ENCODE measurements at places on chromosomes 12 and 14. TPM values are rescaled to one million over a fixed set of nuclear protein-coding genes. Genes with fewer than 3 reads are reported as not detected.
A peak's percentile ranks its signal among the peaks of the same experiment; 100 is the strongest.

DNA sequence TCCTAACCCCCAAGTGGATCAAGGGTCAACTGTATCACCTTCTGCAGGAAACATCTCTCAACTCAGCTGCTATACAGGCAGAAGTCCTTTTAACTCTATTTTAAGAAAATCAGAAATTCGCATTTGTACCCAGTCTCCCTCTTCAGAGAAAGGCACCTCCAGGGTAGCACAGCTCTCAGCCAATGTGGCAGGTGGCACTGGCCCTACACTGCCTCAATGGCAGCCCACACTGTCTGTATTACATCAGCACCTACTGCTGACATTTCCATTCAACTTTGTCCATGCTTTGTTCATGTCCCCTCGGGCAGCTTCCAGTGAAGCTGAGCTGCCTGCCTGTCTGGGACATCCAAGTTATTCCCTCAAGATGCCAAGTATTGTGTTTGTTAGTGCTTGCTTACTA lies 8.8 kb downstream of the SPTSSA start:
- H3K4me3 ChIP-seq: no peak overlapping the region
- H3K27me3 ChIP-seq: no peaks in the 10 kb centered on the region
- DNase-seq: no peak
- no peaks in the 10 kb centered on the region for H3K4me1 ChIP-seq
- H3K27ac ChIP-seq: no peak overlapping the region
- peaks cover 13% of the 10 kb centered on the region for H3K36me3 ChIP-seq

- H3K4me3 ChIP-seq: no peak overlapping the region
- no peaks in the 10 kb centered on the region for H3K27me3 ChIP-seq
- H3K4me1 ChIP-seq: peaks cover 10% of the 10 kb centered on the region
- peak; percentile 80 for DNase-seq
These were observed 67.7 kb upstream of the DDX11 start for GRCh38 chr12:31005944-31006361.

DNA sequence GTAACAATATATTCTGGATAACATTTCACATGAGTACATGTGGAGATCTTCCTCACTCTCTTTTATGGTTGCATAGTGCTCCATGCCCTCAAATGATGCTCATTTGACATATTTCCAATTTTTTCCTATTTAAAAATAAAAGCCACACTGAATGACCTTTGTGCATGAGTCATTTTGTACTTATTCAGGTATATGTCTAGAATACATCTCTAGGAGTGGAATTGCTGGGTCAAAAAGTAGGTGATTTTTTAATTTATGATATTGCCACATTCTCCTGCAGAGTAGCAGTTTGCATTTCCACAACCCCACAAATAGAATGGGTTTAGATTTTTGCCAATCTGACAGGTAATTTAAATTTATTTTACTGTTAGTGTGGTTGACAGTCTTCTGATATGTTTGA lies 104.8 kb downstream of the RPAP3 start:
- no peak for DNase-seq
- no peaks in the 10 kb centered on the region for H3K36me3 ChIP-seq
- H3K4me3 ChIP-seq: no peak overlapping the region
- H3K27ac ChIP-seq: no peak overlapping the region
- no peaks in the 10 kb centered on the region for H3K4me1 ChIP-seq

DNA sequence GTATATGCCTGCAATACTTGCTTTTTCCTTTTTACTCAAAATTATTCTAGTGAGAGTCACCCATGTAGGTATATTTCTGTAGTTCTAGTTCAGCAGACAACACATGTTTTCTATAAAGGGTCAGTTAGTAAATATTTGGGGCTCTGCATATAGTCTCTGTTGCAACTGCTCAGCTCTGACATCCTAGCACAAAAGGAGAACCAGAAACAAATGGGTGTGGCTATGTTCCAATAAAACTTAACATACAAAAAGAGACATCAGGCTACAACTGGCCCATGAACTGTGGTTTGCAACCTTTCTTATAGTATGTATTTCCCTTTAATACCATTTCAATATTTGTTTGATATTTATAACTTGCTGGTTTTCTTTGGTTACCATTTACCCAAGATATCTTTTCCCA lies 11.9 kb downstream of the NT5DC3 start:
- H3K27ac ChIP-seq: no peak overlapping the region
- no peaks in the 10 kb centered on the region for H3K36me3 ChIP-seq
- peak; percentile 21 for DNase-seq
- H3K4me1 ChIP-seq: peaks cover 23% of the 10 kb centered on the region
- no peaks in the 10 kb centered on the region for H3K27me3 ChIP-seq

DNA sequence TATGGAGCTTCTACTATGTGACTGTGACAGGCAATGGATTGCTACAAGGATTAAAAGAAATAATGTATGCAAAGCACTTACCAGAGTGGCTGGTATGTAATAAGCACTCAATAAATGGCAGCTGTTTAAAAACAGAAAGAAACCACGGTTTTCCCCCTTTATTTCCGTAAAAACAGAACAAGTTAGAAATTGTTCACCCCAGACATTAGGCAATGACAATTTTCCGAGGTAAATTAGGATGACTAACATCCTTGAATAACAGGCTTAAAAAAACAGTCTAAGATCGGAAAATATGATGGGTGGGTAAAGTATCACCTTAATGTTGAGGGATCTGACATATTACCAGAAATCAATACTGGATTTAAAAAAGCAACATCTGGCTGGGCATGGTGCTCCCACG lies 20.9 kb upstream of the CNIH1 start:
- H3K36me3 ChIP-seq: no peaks in the 10 kb centered on the region
- H3K4me3 ChIP-seq: no peak overlapping the region
- H3K4me1 ChIP-seq: 0 out of 2 replicates have a peak, but pooled peaks cover under 1% of the 10 kb centered on the region
- H3K27me3 ChIP-seq: no peaks in the 10 kb centered on the region
- no peak overlapping the region for H3K27ac ChIP-seq

- no peaks in the 10 kb centered on the region for H3K4me1 ChIP-seq
- H3K4me3 ChIP-seq: no peak overlapping the region
- no peaks in the 10 kb centered on the region for H3K36me3 ChIP-seq
- H3K27me3 ChIP-seq: no peaks in the 10 kb centered on the region
- no peak for DNase-seq
These were observed 36.5 kb upstream of the TDRD9 start for GRCh38 chr14:103891667-103892215.

GRCh38 chr14:64244279-64244678 lies 49.9 kb downstream of the ESR2 start:
- no peak for DNase-seq
- H3K4me3 ChIP-seq: no peak overlapping the region
- no peaks in the 10 kb centered on the region for H3K36me3 ChIP-seq

GRCh38 chr12:72330301-72330700 lies 58.1 kb downstream of the TRHDE start:
- H3K4me1 ChIP-seq: no peaks in the 10 kb centered on the region
- H3K4me3 ChIP-seq: no peak overlapping the region
- H3K27me3 ChIP-seq: no peaks in the 10 kb centered on the region

DNA sequence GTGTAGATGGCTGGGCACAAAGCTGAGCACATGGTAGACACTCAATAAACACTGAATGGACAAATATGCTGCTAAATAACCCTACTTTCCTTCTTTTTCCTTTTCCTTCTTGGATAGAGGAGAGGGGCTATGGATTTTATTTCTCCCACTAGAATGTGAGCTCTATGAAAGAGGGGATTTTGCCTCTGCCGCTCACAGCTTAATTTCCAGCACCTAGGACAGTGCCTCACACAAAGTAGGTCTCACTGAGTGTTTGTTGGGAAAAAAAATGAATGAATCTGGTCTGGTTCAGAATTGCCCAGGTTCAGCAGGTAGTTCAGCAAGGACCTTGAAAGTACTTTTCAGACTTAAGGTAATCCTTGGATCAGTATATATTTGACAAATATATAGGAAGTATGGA lies 65.5 kb downstream of the WSCD2 start:
- H3K36me3 ChIP-seq: no peaks in the 10 kb centered on the region
- DNase-seq: no peak
- no peak overlapping the region for H3K27ac ChIP-seq
- H3K27me3 ChIP-seq: no peaks in the 10 kb centered on the region
- no peak overlapping the region for H3K4me3 ChIP-seq

- H3K27me3 ChIP-seq: no peaks in the 10 kb centered on the region
- no peaks in the 10 kb centered on the region for H3K36me3 ChIP-seq
- H3K4me1 ChIP-seq: peaks cover 34% of the 10 kb centered on the region
These were observed 419.7 kb downstream of the ATP23 start for GRCh38 chr12:58361056-58361455.

DNA sequence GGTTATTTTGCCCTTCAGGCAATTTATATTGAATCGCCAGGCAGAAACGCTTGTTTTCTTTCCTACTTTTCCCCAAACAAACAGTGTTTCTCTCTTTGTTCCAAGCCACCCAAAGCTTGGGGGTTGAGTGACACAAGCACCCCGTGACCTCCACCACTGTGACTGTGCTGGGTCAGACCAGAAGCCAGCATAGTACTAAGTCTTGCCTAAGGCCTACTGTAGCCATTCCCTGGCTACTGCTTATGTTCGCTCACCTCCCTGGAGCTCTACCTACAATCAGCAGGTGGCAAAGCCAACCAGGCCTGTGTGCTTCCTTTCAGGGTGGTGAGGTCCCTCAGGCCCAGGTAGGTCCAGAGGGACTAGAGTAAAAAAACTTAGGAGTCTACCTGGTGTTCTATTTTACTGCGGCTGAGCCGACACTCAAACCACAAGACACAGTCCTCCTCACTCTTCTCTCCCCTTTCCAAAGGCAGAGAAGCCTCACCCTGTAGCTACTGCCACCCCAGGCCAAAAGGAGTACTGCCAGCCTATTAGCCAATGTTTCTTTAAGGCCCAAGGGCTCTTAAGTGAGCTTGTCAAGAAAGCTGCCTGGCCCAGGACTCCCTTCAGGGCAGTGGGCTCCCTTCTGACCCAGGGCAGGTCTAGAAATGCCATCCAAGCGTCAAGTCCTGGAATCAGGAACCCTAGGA lies 411.8 kb upstream of the MIS18BP1 start:
- no peaks in the 10 kb centered on the region for H3K27me3 ChIP-seq
- DNase-seq: no peak
- no peaks in the 10 kb centered on the region for H3K36me3 ChIP-seq
- H3K27ac ChIP-seq: no peak overlapping the region
- no peak overlapping the region for H3K4me3 ChIP-seq
- H3K4me1 ChIP-seq: no peaks in the 10 kb centered on the region

DNA sequence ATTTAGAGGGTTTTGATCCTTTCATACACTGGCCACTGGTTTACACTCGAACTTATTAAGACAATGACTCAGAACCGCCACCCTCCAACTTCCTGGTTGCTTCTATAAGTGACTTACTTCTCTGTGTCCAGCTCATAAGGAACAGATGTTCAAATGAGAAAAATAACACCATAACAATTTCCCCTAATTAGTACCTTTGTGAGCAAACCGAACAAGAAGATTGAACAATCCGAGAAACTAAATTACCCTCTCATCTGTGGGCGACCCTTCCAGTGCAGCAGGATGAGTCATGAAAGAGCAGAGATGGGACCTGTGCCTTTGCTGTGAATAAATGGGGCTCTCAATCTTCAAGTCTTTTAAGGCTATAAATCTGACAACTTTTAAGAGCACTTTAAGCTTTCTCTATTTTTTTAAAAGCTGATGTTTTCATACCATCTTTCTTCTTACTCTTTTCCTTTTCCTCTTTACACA lies 146.8 kb upstream of the RASSF8 start:
- no peak overlapping the region for H3K27ac ChIP-seq
- no peaks in the 10 kb centered on the region for H3K27me3 ChIP-seq
- peak overlapping the region; percentile 12 for H3K4me3 ChIP-seq
- no peaks in the 10 kb centered on the region for H3K36me3 ChIP-seq
- DNase-seq: peak; percentile 67
- peaks cover 16% of the 10 kb centered on the region for H3K4me1 ChIP-seq

DNA sequence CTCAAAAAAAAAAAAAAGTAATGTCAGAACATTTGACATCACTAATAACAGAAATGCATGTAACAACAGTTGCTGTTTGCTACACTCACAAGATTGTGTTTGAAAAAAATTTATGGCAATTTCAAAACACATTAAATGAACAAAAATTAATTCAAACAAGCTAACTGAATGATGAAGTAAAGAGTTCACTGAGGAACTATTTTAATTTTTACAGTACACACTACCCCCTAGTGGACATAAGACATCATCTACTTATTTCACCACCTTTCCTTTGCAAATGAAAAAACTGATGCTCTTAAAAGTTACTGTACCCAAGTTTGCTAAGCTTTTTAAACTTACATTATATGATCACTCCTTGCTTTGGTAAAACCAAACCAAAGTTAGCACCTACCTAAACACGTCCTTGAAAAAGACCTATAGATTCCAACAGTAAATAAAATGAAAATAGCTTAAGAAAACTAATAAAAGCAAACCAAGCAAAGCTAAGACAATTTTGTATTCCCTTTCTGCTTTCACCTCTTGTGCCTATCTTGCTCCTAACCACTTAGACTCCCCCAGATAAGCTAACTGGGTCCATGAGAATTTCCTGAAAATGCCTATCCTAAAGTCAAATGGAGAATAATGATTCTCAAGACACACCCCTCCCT lies 22.2 kb downstream of the UBE2N start:
- H3K27me3 ChIP-seq: no peaks in the 10 kb centered on the region
- H3K4me3 ChIP-seq: peak overlapping the region; percentile 46
- no peaks in the 10 kb centered on the region for H3K36me3 ChIP-seq
- H3K4me1 ChIP-seq: peaks cover 52% of the 10 kb centered on the region
- peak; percentile 75 for DNase-seq

The PDE3A gene
- 0.43 TPM for total RNA-seq

The POTEG gene
- not detected for total RNA-seq

The OVCH1 gene
- total RNA-seq: 0.13 TPM

The IL31 gene
- total RNA-seq: not detected

The GZMB gene
- not detected for total RNA-seq

The SLC25A47 gene
- not detected for total RNA-seq

The EIF2S3B gene
- total RNA-seq: 4.9 TPM

The ATP23 gene
- 14.8 TPM for total RNA-seq

The DNAH10 gene
- total RNA-seq: 0.11 TPM

The PAH gene
- not detected for total RNA-seq

Data from GM23248 (cell line).